ENCODE measurements at places on chromosomes 2 and 18.

DNA sequence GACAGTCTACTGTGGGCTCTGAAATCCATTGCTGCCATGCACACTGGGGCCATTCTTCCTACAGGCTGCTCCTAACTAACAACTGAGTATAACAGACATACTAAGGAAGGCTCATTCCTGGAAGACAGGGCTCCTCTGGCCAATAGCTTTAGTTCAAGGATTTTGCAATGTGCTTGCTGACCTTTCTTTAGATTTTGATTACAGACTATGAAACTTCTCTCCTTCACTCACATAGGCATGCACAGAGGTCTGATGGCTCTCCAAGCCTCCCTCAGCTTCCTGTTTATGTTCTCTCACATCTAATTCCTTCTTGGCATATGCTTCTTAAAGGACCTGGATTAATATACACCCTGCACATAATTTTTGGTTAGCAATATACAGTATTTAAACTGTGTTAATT, 34.4 kb upstream of the ROCK1 start:
- no peak for DNase-seq

GRCh38 chr2:75241696-75242095, 42.4 kb upstream of the TACR1 start:
- DNase-seq: peak; percentile 5

- DNase-seq: no peak
Measured at GRCh38 chr18:74775239-74775638, 177.6 kb downstream of the ZNF407 start.

GRCh38 chr2:85547859-85548607, 9.1 kb downstream of the MAT2A start:
- no peak for DNase-seq

DNA sequence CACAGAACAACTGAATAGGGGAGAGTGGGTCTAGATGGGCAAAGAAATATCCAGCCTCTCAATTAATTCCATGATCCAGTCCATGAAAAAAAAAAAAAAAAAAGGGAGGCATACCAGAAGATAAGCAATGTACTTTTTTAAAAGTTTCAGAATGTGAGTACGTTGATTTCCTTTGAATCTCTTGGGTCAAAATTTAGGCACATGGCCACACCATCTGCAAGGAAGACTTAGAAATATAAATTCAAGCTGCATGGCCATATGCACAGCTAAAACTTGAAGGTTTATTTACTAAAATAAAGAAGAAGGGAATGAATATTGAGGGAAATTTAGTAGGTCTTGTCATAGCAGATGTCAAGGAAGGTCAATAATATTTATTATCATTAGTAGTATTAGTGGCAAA, 286.5 kb upstream of the CDH7 start:
- DNase-seq: no peak

DNA sequence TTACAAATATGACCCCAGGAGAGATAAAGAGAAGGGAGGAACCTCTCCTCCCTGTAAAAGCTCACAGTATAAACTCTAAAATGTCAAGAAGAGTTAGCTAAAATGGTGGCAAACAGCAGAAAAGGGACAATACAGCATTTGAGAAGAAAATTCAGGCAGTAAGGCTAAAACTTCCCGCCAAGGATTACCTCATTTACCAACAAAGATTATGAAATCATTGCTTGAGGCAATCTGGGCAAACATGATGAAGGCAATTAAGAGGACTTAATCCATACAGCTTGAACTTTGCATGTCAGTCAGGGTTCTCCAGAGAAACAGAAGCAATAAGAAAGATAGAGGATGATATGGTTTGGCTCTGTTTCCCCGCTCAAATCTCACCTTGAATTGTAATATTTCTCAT, 81.4 kb downstream of the CMPK2 start:
- DNase-seq: no peak

DNA sequence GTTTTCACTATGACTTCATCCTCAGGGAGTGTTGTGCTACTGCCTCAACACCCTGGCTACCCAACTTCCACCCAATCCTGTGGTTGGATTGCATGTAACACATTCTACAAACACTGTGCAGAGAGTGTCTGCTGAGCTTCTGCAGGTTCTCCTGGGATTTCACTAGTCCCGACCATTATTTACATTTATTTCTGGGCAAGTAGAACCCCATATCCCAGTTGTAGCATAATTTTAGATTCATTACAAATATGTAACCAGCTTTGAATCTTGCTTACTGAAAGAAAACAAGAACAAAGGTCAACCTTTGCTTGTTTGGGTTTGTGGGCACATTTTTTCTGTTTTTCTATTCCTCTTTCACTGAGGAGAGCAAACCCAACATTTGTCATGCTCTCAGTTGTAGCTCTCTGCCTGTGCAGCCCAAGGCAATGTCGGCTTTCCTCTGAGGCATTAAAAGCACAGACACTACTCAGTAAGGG, 2036.1 kb upstream of the LRRTM1 start:
- no peak for DNase-seq

DNA sequence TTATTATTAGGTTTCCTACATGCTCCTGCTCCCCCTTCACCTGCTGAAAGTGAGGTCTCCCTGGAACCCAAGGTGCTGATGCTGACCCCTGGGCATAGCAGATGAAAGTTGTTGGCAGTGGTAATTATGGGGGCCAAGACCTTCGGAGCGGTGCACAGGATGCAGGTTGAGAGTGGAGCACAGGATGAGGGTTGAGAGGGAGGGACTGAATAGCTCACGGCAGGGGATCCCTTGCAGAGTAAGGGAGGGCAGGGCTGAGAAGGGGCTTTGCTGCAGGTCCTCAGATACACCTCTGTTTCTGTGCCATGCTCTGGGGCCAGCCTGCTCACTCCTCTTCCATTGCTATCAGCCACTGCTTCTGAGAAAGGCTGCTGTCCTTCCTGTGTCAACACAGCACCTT, 163.3 kb downstream of the FHOD3 start:
- DNase-seq: no peak

DNA sequence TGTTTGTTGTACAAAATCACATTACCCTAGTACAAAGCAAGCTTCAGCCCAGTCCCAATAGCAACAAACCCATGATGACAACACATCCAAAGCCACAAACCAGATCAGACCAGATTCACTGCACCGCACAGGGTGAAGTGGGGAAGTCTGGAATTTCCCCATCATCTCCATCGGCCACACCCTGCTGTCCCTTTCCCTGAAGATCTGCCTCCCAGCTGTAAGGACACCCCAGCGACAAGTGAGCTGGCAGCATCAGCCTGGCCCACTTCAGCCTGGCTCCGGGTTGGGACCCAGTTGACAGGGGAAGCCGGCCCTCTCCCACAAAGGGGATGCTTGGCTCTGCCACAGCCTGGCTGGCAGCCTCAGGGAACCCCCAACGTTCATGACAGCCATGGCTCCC, 207.6 kb downstream of the MGAT5 start:
- DNase-seq: no peak

DNA sequence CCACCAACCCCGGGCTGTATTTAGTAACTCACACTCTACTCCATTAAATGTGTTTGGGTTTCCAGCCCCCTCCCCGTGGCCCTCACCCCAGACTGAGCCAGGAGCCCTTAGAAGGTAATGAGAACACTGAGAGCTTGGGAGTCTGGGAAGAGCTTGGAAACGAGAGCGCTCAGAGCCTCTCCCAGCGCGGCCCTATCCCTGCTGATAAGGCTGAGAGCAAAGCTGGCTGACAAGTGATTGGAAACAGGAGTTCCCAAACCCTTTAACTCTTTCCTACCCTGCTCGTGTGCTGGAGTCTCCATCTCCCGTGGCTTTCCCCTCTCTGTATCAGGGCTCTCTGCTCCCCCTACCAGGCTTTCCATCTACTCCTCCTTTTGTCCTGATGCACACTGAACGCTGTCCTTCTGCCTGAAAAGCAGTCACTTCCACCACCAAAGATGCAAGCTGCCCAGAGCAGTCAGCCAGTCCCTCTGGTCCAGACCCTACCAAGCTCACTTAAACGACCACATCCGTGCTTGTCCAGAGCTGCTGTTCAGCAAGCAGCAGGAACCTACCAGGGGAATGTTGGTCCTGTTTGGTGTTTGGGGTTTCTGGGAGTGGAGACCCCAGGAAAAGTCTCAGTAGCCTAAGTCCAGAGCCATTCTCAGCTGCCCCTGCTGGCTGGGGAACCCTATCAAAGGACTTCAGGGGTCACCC, 100.0 kb upstream of the PKDCC start:
- DNase-seq: no peak

- DNase-seq: no peak
Measured at GRCh38 chr2:224753743-224754540, 37.8 kb upstream of the CCDC195 start.

- DNase-seq: no peak
Measured at GRCh38 chr2:127403460-127403859, 14.8 kb upstream of the PROC start.

DNA sequence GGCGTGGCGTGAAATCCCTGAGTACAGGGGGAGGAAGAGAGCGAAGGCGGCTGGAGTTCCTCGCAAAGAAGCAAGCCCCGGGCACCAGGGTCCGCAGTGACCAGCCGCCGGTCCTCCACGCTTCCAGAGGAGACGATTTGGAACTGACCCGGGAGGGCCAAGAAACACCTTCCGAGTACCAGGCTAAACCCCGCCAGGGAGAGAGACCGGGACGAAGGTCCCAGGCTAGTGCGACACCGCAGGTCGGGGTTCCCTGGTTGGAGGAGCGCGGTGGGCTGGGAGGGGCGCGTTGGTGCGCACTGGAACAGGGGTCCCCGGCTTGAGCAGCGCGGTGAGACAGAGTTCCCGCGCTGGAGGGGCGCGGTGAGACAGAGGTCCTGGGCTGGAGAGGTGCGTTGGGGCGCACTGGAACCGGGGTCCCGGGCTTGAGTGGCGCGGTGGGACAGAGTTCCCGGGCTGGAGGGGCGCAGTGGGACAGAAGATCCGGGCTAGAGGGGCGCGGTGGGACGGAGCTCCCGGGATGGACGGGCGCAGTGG, 901 bp downstream of the WDFY1 start:
- no peak for DNase-seq

DNA sequence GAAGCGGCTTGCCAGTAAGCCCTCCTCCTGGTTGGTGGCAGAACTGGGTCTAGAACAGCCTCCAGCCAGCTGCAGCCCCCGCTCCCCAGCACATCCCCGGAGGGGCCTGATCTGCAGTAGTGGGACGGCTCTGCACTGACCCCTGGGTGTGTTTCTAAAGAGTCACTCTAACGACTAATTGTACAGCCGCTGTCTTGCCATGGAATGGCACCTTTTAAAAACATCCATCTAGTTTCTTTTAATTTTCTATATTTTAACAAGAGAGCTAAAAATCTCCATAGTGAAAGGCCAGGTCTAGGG, 82.0 kb downstream of the MTCL1 start:
- DNase-seq: no peak

GRCh38 chr2:138298900-138299299, 202.7 kb upstream of the SPOPL start:
- DNase-seq: no peak

- no peak for DNase-seq
Measured at GRCh38 chr18:62935994-62936393, 220.7 kb downstream of the PHLPP1 start.

- no peak for DNase-seq
Measured at GRCh38 chr2:177324797-177325196, 60.3 kb upstream of the NFE2L2 start.

- no peak for DNase-seq
Measured at GRCh38 chr2:17441055-17441771, 77.0 kb downstream of the RAD51AP2 start.

GRCh38 chr2:57434441-57434840, 612.2 kb upstream of the VRK2 start:
- DNase-seq: no peak

GRCh38 chr18:27202741-27203140, 17.6 kb upstream of the CHST9 start:
- DNase-seq: peak; percentile 19

- DNase-seq: no peak
Measured at GRCh38 chr2:21920721-21921120, 797.0 kb downstream of the TDRD15 start.

DNA sequence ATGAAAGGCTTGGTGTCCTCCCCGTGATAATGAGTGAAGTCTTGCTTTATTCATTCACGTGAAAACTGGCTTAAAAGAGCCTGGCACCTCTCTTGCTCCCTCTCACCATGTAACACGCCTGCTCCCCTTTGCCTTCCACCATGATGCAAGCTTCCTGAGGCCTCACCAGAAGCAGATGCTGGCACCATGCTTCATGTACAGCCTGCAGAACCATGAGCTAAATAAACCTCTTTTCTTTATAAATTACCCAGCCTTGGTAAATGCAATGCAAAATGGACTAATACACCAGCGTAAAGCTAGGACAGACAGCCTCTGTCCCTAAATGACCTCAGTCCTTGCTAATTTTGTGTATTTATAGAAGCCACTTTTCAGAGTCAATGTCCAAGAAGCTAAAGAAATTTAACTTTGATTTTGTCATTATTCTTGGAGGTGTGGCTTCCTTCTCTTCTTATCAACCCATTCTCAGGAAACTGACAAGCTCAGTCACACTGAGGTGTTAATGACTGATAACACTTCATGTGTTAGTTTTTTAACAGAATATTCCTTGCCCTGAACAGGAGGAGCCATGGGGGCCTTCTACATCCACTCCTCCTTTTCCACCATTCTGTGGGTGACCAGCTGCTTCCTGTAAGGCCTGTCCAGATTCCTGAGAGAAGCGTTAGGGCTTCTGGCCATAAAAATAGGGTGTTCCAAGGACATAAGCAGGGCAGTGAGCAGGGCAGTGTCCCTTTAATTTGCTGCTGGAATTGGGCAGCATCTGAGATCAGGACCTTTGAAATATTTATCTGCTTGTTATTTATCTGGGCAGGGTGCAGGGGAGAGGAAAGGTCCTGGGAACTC, 38.0 kb upstream of the EPAS1 start:
- DNase-seq: no peak

DNA sequence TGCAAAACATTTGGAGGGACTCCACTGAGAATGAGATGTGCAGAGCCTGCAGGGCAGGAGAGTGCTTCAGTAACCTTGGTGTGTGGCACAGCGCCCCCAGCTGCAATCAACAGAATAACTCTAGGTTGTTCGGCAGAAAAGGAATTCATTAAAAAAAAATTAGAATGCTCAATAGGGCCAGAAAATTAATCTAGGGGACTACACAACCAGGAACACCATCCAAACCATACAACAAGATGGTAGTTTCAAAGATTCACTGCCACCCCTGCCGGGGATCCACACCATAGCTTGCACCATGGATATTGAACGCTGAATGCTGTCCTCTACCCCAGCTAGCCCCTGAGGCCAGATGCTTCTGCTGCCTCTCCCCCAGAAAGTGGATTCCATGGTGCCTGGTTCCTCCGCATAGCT, 50.1 kb downstream of the THUMPD2 start:
- no peak for DNase-seq

GRCh38 chr18:56315363-56315762, 323.0 kb downstream of the TXNL1 start:
- no peak for DNase-seq

DNA sequence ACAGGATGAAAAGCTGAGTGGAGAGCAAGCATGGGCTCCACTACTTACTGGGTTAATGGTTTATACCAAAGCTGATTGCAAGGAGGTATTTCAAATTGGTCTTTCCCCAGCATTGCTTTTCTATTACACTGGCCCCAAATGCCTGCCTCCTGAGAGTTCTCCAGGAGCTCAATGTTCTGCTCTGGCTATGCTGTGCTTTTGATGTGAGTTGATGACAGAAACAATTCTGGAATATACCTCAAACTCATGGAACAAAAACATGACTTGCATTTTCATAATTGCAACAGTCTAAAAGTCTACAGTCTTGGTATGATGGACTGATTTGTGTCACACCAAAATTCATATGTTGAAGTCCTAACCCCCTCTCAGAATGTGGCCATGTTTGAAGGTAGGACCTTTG, 258.0 kb downstream of the CDH20 start:
- no peak for DNase-seq

All from NCI-H1105 treated with DMSO at 0.1 percent for 48 hours (cell line).